Stimulated activated CD4-positive, alpha-beta T cell treated with anti-CD3 and anti-CD28 coated beads, Interleukin-1b, Interleukin-23, amount 100 ng/mL, for 1 hour (primary cell): ENCODE measurements at places on chromosomes 5 and 9.
A peak's percentile ranks its signal among the peaks of the same experiment; 100 is the strongest.

DNA sequence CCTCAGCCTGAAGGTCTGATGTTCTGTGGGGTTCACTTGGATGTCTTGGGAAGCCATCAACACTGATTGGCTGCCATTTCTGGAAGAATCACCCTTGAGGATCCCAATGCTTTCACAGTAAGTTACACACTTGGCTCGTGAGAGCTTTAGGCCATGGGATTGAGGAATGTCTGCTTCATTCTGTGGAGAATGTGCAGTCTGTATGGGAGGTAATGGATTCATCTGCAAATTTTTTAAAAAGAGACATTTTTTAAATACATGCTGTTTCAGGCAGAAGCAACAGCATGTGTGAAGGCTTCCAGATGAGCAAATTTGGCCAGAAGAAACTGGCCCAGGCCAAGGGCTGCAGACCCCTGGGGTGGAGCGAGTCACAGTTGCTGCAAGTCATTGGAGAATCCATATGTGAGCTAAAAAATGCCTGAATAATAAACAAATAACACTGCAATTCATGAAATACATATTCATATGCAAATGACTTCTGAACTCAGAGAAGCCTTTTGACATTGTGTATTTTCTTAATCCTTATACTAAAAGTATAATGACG is 146.3 kb upstream of the RASEF start:
- no peak for DNase-seq

DNA sequence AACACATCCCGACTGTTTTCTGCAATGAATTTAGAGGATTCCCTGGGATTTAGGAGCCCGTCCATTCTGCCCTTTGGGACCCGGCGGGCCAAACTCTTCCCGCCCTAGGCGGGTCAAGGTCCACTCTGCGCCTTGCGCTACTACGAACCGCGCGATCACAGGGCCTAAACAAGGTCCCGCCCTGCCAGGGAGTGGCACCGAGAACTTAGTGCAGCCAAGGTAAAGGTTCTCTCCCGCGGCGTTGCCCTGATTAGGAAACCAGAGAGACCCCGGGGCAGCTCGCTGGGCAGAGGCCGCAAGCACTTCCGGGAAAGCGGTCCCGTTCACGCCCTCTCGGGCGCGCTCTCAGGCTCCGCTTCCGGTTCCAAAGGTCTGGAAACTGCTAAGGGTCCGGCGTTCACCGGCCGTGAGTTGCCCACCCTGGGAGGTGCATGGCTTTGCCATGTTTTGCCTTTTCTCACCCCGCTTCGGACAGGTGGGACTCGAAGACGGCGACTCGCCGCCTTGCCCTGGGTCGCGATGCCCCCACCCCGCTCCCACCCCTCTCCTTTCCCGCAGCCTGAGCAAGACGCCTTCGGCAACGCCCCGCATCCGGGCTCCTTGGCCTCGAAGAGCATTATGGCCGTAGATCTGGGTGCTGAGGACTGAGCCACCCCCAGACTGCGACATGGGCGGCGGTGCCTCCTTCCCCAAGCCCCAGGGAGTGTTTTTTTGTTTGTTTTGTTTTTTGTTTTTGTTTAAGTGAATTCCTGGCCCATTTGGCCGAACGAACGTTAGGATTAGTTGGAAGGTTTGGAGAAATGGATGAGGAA is 23.4 kb downstream of the HNRNPK start:
- no peak for DNase-seq

GRCh38 chr9:137281345-137282116 is 4.0 kb downstream of the TOR4A start:
- DNase-seq = no peak

GRCh38 chr5:139787568-139788293 is 7.9 kb upstream of the PSD2 start:
- DNase-seq = peak; percentile 91

DNA sequence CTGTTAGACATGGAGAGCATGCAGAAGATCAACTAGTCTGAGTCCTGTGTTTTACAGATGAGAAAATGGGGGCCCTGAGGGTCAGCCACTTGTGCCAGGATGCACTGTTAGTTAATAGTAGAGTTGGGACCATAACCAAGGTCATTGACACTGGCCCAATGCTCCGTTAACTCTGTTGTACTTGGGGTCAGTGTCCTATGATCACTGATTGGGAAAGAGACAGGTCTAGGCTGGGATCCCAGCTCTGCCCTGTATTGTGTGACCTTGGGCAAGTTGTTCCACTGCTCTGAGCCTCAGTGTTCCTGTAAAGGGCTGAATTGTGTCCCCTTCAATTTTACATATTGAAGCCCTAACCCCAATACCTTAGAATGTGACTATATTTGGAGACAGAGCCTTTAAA is 70.0 kb downstream of the GDNF start:
- no peak for DNase-seq

DNA sequence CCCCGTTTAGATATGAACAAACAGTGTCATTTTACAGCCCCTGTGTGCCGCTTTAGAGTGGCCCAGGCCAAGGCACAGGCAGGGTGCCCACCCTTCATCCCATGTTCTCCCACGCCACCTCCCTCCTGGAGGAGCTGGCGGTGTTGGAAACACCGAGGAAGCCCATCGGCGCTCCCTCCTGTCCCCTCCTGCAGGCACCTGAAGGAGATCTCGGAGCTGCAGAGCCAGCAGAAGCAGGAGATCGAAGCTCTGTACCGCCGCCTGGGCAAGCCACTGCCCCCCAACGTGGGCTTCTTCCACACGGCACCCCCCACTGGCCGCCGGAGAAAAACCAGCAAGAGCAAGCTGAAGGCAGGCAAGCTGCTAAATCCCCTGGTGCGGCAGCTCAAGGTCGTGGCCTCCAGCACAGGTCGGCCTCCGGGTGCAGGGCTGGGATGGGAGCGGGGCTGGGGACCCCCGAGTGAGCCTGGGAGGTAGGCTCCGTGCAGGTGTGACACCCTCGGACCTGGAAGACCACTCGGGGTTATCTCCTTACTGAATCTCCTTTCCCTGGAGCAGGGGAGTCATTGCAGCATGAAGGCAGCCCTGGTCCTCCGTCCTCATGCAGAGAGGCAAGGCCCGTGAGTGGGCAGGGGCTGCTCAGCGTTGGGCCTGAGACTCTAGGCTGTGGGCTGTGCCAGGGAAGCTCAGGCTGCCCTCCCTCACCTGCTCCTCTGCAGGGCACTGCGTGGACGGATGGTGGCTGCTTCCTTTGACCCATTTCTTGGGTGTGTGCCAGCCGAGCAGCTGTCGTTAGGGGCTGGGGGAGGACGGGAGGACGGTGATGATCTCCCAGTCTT is 113.9 kb downstream of the WNK2 start:
- DNase-seq = no peak

DNA sequence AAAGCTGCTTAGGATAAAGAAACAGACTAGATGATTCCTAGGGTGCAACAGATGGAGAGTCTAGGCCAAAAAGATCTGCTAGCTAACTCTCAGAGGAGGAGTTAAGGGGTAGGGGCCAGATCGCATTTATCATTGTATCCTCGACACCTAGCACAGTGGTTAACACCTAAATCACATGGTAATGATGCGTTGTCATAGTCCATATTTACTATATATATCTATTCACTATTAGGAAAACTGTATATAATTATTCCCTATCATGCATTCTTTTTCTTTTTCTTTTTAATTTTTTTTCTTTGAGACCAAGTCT is 92.8 kb upstream of the SLC44A1 start:
- no peak for DNase-seq

DNA sequence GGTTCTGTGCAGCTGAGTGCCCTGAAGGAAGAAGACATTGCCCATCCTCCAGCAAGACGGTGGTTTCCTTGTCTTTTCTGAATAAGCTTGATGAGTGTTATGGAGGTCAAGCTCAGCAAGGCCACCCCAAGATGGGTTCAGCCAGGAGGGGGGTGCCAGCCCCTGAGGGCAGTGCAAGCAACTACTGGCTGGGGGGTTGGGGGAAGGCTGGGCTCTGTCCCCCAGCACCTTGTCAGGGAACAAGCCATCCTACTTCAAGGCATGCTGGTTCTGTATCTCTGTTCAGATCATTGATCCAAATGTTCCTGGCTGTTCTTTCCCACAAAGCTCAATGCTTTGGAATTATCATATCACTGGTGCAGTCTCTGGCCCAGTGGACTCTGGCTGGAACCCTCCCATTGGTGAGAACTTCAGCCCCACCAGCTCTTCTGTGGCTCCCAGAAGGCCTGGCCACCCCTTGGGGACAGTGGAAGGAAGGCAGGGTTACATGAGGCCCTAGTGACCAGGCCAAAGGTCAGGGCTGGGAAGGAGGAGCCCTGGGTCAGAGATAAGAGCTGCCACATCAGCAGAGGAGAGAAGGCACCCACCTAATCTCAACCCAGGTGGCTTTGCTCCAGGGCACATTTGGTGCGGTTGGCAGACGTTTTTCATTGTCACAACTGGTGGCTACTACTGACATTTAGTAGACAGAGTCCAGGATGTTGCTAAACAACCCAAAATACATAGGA is 280.2 kb downstream of the IRX2 start:
- no peak for DNase-seq

DNA sequence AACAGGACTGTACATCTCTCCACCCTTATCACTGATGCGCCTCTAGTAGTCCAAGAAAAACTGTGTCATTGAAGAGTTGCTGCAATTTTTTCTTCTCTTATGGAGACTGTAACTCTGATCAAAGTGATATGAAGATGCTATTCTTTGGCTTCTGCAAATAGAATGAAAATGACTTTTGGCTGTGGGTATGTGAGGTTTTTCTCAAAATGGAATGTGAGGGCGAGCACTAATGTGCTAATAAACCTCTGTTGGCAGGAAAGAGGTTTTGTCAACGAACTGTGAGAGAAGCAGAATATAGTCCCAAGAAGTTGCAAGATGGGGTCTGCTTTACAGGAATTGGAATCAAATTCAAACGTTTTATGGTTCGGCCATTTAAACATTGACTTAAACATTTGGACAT is 252.0 kb upstream of the GAS1 start:
- no peak for DNase-seq

DNA sequence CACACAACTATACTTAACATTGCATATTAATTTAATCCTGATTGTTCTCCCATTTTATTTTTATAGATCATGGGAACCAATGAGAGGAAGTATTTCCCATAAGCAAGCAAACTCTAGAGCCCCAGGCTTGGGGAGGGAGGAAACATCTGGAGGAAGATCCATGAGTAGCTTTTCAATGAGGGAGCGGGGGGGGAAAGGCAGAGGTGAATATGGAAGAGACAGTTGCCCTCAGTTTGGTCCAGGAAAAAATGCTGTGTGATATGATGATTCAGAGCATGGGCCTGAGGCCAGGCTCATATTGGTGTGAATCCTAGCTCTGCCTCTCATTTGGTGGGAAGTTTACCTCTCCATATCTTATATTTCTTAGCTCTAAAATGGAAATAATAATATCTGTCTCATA is 42.2 kb upstream of the ALDOB start:
- DNase-seq = no peak

DNA sequence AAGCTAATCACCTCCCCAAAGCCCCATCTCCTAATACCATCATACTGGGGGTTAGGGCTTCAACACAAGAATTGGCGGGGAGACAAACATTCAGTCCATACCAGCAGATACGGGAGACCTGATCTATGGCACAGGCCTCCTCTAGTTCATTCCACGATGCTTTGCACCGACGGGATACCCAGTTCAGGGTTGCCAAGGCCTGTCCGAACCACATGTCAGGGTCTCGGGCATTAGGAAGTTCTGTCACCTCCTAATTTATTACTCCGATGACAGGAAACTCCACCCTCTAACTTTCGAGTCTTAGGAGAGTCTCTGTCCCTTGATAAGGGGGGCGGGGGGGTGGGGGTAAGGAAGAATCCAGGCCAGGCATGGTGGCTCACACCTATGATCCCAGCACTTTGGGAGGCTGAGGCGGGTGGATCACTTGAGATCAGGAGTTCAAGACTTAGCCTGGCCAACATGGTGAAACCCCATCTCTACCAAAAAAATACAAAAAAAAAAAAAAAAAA is 23.8 kb upstream of the ANKRD33B start:
- DNase-seq = no peak

DNA sequence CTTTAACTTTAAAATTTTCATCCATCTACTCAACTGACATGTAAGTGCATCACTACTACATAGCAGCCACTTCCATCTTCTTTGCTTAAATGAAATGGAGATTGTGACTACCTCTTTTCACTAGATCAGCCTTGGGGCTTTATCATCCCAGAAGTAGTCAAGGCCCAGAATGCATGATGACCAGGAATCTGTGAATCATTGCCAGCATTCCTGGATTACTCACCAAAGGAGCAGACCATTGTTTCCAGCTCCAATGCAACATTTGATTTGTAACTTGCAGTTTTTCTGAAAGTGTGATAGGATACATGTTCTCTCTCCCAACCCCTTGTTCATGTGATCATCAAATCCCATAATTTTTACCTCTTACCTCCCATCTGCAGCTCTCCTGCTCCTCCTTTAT is 65.1 kb downstream of the PLPPR1 start:
- DNase-seq = no peak

- DNase-seq = no peak
These were observed 214.6 kb upstream of the CCNH start for GRCh38 chr5:87627363-87627762.

DNA sequence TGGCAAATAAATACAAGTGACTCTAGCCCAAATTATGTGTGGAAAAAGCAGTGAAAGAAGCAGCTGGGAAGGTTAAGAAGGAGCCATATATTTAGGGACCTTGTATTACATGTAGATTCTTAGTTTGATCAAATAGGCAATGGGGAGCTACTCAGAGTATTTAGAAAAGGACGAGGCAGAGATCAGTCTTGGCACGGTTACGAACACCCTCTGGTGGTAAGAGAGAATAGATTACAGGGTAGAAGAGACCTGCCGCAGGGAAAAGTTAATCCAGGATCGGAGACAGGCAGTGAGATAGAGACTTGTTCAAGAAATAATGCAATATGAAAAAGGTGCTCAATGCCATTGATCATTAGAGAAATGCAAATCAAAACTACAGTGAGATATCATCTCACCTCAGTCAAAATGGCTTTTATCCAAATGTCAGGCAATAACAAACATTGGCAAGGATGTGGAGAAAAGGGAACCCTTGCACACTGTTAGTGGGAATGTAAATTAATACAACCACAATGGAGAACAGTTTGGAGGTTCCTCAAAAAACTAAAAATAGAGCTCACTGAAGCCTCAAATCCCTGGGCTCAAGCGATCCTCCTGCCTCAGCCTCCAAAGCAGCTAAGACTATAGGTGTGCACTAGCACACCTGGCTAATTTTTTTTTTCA is 12.0 kb downstream of the INIP start:
- no peak for DNase-seq
